Liver (tissue), 10 donors: ENCODE measurements at places on chromosomes 6 and 20.

DNA sequence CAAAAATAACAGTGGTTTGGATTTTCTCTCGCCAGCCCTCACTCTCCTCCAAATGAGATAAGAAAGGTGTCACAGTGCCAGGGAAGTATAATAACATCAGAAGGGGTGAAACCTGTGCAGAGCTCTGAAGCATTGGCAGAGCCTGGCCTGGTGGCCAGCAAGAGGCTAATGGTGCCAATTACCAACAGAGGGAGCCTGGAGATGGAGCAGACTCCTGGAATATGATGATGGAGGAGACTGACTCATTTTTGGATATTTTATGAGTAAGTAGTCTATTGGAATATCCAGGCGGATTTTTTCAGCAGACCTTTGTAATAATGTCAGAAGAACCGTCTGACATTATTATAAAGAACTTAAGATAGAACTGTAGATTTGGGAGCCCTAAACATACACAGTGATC is 442.6 kb upstream of the MARCKS start:
- H3K27ac ChIP-seq: no peak overlapping the region
- H3K4me3 ChIP-seq: no peak overlapping the region
- H3K36me3 ChIP-seq: no peaks in the 10 kb centered on the region
- H3K27me3 ChIP-seq: no peaks in the 10 kb centered on the region

GRCh38 chr6:127453845-127454619 is 5.2 kb downstream of the KIAA0408 start:
- peaks cover 23% of the 10 kb centered on the region for H3K4me1 ChIP-seq
- no peak for DNase-seq
- H3K27ac ChIP-seq: no peak overlapping the region

- no peak for DNase-seq
- H3K4me1 ChIP-seq: no peaks in the 10 kb centered on the region
- no peaks in the 10 kb centered on the region for H3K36me3 ChIP-seq
Measured at GRCh38 chr6:37688078-37688850, 9.4 kb downstream of the MDGA1 start.

DNA sequence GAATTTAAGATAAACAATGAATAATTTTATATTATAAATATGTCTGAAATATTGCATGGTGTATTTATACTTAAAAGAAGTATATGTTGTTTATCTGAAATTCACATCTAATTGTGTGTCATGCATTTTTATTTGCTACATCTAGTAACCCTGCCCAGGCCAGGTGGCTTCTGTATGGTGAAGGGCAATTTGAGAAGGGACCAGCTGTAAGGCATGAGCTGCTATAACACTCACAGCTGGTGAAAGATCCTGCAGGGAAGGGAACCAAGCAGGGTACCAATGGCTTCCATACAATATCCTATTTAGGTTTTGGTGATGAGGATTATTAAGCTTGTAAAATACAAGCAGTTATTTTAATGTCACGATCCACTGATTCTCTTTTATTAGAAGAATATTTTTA is 921.8 kb upstream of the GJE1 start:
- H3K27ac ChIP-seq: no peak overlapping the region
- H3K4me3 ChIP-seq: no peak overlapping the region

- no peak for DNase-seq
- no peak overlapping the region for H3K4me3 ChIP-seq
- H3K27me3 ChIP-seq: no peaks in the 10 kb centered on the region
- H3K27ac ChIP-seq: no peak overlapping the region
Measured at GRCh38 chr6:72849346-72849745, 227.5 kb downstream of the KCNQ5 start.

DNA sequence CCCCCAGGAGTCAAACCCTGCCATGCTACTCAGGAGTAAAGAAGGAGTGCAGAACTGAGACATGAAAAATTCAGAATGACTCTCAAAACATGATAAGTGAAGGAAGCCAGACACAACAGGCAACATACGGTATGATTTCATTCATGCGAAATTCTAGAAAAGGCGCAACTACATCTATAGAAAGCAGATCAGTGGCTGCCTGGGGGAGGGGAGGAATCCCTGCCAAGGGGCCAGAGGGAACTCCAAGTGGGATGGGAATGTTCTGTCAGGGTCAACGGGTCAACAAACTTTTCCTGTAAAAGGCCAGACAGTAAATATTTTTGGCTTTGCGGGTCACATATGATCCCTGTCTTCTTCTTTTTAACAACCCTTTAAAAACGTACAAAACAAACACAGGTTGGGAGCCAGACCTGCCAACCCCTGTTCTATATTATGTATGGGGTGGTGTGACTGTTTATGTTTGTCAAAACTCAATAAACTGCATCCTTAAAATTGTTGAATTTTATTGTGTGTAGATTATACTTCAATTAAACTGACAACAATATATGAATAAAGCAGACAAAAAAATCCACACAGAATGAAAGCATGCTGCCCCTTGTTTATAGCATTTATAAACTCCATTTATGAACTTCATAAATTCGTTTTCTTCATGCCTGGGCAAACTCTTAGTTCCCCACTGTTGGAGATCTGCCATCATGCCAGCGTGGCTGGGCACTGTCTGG is 56.6 kb upstream of the TRAF3IP2 start:
- DNase-seq: no peak
- H3K4me1 ChIP-seq: peaks cover 22% of the 10 kb centered on the region
- H3K36me3 ChIP-seq: no peaks in the 10 kb centered on the region
- H3K4me3 ChIP-seq: no peak overlapping the region
- H3K27me3 ChIP-seq: no peaks in the 10 kb centered on the region

GRCh38 chr6:105099371-105099770 is 80.4 kb downstream of the POPDC3 start:
- H3K27me3 ChIP-seq: no peaks in the 10 kb centered on the region
- H3K36me3 ChIP-seq: no peaks in the 10 kb centered on the region

DNA sequence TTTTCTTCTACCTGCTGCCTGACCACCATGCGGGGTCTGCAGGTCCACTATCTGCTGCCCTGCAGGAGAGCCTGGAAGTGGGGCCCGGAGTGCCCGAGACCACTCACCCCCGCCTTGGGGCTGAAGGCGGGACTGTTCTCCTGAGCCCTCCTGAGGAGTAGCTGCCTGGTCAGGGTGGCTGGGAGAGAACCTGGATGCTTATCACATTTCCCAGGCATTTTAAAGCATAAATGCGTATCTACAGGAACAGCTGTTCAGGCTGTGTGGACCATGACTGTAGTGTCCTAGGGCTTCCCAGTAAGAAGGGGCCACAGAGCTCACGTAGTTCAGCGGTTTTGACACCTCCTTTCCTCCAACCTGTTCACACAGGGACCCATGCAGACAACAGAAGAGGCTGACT is 123.3 kb downstream of the AGPAT4 start:
- DNase-seq: no peak
- H3K27ac ChIP-seq: no peak overlapping the region
- H3K36me3 ChIP-seq: no peaks in the 10 kb centered on the region
- no peaks in the 10 kb centered on the region for H3K4me1 ChIP-seq

- H3K4me3 ChIP-seq: no peak overlapping the region
- DNase-seq: no peak
- no peaks in the 10 kb centered on the region for H3K27me3 ChIP-seq
- H3K27ac ChIP-seq: no peak overlapping the region
- no peaks in the 10 kb centered on the region for H3K36me3 ChIP-seq
Measured at GRCh38 chr6:161409353-161409752, 135.5 kb upstream of the AGPAT4 start.

GRCh38 chr6:158619922-158620801 is 24.4 kb downstream of the DYNLT1 start:
- no peaks in the 10 kb centered on the region for H3K36me3 ChIP-seq
- H3K27ac ChIP-seq: no peak overlapping the region
- H3K4me3 ChIP-seq: no peak overlapping the region
- DNase-seq: peak; percentile 5

- H3K27me3 ChIP-seq: no peaks in the 10 kb centered on the region
- DNase-seq: no peak
- no peak overlapping the region for H3K4me3 ChIP-seq
- peaks cover 2% of the 10 kb centered on the region for H3K4me1 ChIP-seq
- H3K36me3 ChIP-seq: no peaks in the 10 kb centered on the region
Measured at GRCh38 chr6:73774311-73774774, 78.3 kb downstream of the CD109 start.

DNA sequence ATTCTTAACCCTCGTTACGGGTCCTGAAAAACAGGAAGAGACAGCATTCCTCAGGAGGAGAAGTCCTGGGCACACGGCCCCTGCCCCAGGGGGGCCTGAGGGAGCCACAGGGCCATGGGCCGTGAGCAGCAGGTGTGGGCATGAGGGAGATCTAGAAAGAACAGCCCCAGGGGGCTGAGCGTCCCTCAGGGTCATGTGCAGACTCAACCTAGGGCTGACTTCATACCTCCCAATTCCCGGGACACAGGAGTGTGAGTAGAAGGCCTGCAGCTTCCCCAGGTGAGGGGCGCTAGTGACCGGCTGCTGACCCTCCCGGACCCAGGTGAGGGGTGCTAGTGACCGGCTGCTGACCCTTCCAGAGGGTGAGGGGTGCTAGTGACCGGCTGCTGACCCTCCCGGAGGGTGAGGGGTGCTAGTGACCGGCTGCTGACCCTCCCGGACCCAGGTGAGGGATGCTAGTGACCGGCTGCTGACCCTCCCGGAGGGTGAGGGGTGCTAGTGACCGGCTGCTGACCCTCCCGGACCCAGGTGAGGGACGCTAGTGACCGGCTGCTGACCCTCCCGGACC is 35.1 kb downstream of the FRMD1 start:
- no peak overlapping the region for H3K27ac ChIP-seq
- no peaks in the 10 kb centered on the region for H3K36me3 ChIP-seq
- no peaks in the 10 kb centered on the region for H3K27me3 ChIP-seq
- no peak for DNase-seq
- no peaks in the 10 kb centered on the region for H3K4me1 ChIP-seq

DNA sequence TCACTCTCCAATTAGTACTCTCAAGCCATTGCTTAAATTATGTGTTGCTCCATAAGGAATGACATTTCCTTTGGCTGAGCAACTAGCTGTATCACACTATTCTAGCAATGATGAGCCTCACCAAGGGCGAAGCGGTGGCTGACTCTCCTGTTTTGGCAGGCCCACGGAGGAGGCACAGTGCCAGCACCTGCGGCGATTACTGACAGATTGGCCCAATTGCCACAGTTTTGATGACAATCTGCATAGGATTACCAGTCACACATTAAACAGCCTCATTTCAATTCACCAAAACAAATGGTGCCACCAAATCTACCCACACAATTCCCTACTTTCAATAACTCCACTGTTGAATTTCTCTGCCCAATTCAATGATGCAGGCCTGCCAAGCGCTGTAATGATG is 286.9 kb downstream of the PTPRK start:
- H3K4me3 ChIP-seq: no peak overlapping the region
- H3K4me1 ChIP-seq: no peaks in the 10 kb centered on the region
- H3K27me3 ChIP-seq: no peaks in the 10 kb centered on the region
- no peak for DNase-seq
- peaks cover 3% of the 10 kb centered on the region for H3K36me3 ChIP-seq
- H3K27ac ChIP-seq: no peak overlapping the region

DNA sequence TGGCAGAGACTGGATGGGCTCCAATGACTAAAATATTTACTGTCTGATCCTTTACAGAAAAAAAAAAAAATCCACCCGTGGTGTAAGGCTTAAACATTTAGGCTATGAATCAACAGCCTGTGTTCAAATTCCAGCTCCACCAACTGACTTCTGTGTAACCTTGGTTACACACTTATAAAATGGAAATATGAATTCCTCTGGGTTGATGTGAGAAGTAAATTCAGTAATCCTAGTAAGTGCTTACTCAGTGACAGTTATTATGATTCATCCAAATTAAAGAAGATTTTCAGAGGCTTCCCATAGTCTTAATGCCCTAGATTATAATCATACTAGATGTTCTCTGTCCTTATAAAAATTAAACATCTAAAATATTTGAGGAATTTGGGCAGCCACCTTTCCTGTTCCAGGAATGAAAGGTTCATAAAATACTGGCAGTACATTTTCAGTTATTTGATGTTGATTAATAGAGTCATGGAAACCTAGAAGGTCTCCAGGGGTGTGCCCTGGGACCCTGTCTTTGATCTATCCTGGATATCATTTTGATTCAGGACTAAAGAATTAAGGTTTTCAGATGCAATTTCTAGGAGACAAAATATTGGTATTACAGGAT is 180.3 kb upstream of the ZNF217 start:
- H3K4me1 ChIP-seq: peaks cover 4% of the 10 kb centered on the region
- H3K36me3 ChIP-seq: no peaks in the 10 kb centered on the region
- H3K4me3 ChIP-seq: no peak overlapping the region
- no peak overlapping the region for H3K27ac ChIP-seq
- no peak for DNase-seq
- no peaks in the 10 kb centered on the region for H3K27me3 ChIP-seq

DNA sequence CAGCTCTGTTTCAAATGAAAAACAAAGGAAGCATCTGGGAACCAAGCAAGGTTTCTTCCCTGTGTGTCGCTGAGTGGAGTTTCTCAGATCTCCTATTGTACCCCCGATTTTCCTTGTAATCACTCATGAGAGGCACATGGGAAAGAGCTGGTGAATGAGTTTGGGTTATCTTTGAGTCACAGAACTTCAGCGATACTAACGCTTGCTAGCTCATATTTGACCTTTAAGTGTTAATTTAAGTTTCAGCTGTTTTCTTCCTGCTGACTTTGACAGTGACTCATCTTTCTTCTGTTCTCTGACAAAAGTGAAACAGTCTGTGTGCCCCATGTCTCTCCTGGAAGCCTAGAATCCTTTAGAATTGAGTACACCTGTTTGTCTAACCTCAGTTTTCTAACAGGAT is 261.1 kb upstream of the RGS17 start:
- no peak overlapping the region for H3K4me3 ChIP-seq
- no peak overlapping the region for H3K27ac ChIP-seq
- H3K27me3 ChIP-seq: no peaks in the 10 kb centered on the region
- no peaks in the 10 kb centered on the region for H3K4me1 ChIP-seq
- no peaks in the 10 kb centered on the region for H3K36me3 ChIP-seq

DNA sequence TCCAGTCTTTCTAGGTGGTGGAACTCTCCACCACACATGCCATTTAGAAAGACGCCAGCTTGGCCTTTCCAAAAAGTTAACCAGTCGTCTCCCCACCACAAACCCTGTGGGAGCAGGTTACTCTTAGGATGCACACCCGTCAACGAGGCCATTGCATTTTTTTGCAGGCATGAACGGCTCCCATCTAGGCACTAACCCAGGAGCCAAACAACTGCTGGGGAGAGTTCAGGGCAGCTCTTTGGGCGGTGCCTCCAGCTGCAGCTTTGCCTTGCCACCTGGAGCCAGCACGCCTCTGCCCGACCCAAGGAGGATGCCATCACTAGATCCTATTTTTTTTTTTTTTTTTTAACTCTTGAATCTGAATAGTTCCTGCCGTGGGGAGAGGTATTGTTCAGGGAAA is 39.9 kb downstream of the TBC1D7 start:
- DNase-seq: no peak
- H3K4me1 ChIP-seq: peaks cover 3% of the 10 kb centered on the region
- no peak overlapping the region for H3K4me3 ChIP-seq

DNA sequence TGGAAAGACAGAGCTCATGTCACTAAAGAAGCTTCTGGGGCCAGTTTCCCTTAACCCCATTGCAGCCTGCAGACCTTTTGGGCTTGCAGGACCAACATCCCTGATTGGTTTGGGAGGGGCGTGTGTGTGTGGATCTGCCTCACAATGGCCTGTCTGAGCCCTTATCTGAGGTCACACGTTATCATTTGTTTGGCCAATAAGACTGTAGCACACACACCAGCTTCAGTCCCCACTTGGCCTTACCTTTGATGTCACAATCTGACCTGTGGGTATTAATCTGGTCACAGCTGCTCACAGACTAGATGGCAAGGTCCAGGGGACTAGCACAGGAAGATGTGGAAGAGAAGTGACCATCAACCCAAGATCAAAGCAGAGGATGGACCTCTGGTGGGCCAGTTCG is at the start of gene SCP2D1:
Gene SCP2D1 (plus strand): TSS at position 301 of the 400 bp plus-strand sequence. CDS start 33 bp downstream, at position 334.
- no peaks in the 10 kb centered on the region for H3K4me1 ChIP-seq

GRCh38 chr20:9490631-9491030 is 23.8 kb upstream of the LAMP5 start:
- no peak overlapping the region for H3K4me3 ChIP-seq
- no peak for DNase-seq
- H3K27ac ChIP-seq: no peak overlapping the region
